ENCODE measurements at places on chromosomes 6 and 20.

DNA sequence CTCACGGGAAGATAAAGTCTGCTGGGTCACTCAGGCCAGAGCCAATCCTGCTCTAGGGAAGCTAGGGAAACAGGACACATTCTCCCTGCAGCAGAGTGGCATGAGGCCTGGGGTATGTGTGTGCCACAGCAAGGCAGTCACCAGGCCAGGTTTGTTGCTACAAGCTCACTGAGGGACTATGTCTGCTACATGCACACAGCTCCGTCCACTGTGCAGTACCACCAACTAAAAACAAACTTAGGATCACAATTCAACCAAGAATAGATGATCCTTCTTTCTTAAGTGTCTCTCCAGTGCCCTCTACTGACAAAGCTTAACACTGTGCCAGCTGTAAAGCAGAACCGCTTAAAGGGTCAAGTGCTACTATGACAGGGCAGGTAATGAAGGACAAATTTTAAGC, 192.5 kb downstream of the PTPRK start:
- DNase-seq, result peak; percentile 5
- H3K27ac ChIP-seq, result no peak overlapping the region
- H3K4me3 ChIP-seq, result no peak overlapping the region
- H3K27me3 ChIP-seq, result no peaks in the 10 kb centered on the region
- no peaks in the 10 kb centered on the region for H3K36me3 ChIP-seq

DNA sequence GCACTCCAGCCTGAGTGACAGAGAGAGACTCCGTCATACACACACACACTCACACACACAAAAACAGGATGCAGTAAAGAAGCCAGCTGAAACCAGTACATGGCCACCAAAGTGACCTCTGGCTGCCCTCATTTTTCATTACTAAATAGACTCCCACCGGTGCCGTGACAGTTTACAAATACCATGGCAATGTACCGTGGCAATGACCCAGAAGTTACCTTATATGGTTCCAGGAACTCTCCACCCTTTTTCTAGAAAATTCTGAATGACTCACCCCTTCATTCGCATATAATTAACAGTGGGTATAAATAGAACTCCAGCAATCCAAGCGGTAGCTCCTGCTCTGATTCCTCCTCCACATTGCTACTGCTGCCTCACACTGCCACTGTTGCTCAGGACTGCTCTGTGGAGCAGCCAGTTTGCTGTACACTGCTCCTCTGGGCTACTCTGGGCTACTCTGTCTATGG, 57.7 kb downstream of the SNX5 start:
- no peaks in the 10 kb centered on the region for H3K27me3 ChIP-seq
- no peak overlapping the region for H3K4me3 ChIP-seq
- DNase-seq, result peak; percentile 42
- no peaks in the 10 kb centered on the region for H3K4me1 ChIP-seq

GRCh38 chr6:105881608-105882007, 204.5 kb upstream of the PRDM1 start:
- H3K4me3 ChIP-seq, result no peak overlapping the region
- DNase-seq, result no peak
- no peaks in the 10 kb centered on the region for H3K36me3 ChIP-seq
- H3K27ac ChIP-seq, result peak overlapping the region; percentile 95

GRCh38 chr6:150380256-150380655, 11.4 kb downstream of the IYD start:
- DNase-seq, result no peak
- H3K27ac ChIP-seq, result no peak overlapping the region
- no peak overlapping the region for H3K4me3 ChIP-seq
- H3K4me1 ChIP-seq, result no peaks in the 10 kb centered on the region
- H3K27me3 ChIP-seq, result peaks cover 4% of the 10 kb centered on the region

DNA sequence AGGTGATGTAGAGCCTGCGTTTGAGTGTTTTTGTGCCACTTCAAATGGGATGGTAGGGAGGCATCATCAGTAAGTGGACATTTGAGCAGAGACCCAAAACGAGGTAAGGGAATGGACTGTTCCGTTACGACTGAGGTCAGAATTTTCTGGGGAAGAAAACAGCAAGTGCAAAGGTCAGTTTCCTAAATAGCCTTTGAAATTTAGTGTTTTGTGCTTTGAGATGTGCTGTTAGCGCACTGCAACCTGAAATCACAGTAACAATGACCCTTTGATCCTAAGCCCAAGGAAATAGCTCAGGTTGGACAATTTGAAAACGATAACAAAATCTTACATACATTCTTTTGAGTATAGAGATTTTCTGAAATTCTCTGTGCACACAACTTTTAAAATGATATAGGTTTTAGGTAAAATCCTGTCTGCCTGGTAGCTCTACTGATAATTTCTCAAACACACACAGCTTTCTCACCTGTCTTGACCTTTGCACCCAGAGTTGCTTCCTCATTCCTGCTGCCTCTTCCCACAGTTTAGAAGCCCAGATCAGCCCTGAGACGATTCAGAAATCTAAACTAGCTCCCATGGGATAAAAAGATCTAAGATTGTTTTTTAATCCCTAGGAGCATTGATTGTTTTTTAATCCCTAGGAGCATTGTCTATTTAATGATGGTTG, 22.1 kb downstream of the DCBLD1 start:
- no peaks in the 10 kb centered on the region for H3K27me3 ChIP-seq
- no peak for DNase-seq
- H3K27ac ChIP-seq, result no peak overlapping the region
- H3K4me3 ChIP-seq, result no peak overlapping the region

- no peaks in the 10 kb centered on the region for H3K4me1 ChIP-seq
- H3K27ac ChIP-seq, result no peak overlapping the region
- no peak for DNase-seq
- H3K4me3 ChIP-seq, result no peak overlapping the region
- no peaks in the 10 kb centered on the region for H3K36me3 ChIP-seq
- no peaks in the 10 kb centered on the region for H3K27me3 ChIP-seq
These were observed 110.4 kb downstream of the PLCB4 start for GRCh38 chr20:9179193-9179802.

GRCh38 chr6:99592900-99593299, 13.7 kb upstream of the PRDM13 start:
- H3K27me3 ChIP-seq, result peaks cover 48% of the 10 kb centered on the region
- peak; percentile 74 for DNase-seq
- H3K36me3 ChIP-seq, result no peaks in the 10 kb centered on the region
- no peak overlapping the region for H3K4me3 ChIP-seq
- peaks cover 47% of the 10 kb centered on the region for H3K4me1 ChIP-seq

DNA sequence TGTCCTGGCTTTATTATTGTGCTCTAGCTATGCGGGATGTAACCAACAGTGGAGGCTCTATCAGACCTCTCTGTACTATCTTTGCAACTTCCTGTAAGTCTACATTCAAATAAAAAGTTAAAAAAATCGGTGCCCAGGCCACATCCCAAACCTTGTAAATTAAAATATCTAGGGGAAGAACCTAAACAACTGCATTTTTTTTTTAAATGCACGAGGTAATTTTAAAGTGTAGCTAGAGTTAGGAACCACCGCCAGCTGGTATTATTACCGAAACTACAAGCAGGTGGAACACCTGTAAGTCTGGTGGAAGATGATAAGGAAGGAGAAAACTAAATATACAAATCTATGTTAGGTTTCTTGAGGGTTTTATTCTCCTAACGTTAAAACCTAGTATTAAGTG, 34.5 kb upstream of the ID4 start:
- H3K4me1 ChIP-seq, result peaks cover 6% of the 10 kb centered on the region
- no peak for DNase-seq
- H3K36me3 ChIP-seq, result no peaks in the 10 kb centered on the region
- no peak overlapping the region for H3K27ac ChIP-seq

DNA sequence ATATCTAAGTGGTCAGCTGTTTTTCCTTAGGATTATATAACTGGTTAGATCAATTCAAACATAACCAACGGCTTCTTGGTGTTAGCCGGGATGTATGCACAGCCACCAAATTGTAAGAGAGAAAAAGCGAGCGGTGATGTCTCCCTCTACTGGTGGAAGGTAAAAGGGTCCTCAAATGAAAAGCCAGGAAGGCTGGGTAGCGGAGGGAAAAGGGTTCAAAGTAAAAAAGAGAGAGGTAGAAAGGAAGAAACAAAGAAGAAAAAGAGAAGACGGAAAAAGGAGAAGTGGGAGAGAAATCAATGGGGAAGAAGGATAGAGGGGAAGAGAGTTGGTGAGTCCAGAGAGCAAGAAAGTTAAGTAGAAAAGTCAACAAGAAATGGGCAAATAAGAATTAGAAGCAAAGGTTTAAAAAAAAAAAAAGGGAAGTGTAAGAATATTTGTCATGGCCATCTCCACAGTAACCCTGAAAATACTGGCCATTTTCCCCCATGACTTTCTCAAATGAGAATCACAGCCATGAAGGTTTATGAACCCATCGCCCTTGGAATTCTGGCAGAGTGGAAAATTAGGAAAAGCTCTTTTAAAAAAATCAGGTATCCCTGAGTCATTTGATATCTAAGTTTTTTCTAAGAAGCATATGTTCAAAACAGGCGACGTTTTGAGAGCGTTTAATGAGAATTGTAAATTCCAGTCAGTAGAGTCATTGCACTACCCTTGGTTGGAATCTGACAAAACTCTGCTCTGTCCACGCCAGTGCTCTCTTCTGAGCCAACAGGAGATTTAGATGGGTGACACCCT, 155.6 kb upstream of the SNX9 start:
- peak overlapping the region; percentile 46 for H3K27ac ChIP-seq
- H3K36me3 ChIP-seq, result no peaks in the 10 kb centered on the region
- peak; percentile 60 for DNase-seq
- H3K4me3 ChIP-seq, result peak overlapping the region; percentile 45
- no peaks in the 10 kb centered on the region for H3K27me3 ChIP-seq
- H3K4me1 ChIP-seq, result peaks cover 24% of the 10 kb centered on the region

DNA sequence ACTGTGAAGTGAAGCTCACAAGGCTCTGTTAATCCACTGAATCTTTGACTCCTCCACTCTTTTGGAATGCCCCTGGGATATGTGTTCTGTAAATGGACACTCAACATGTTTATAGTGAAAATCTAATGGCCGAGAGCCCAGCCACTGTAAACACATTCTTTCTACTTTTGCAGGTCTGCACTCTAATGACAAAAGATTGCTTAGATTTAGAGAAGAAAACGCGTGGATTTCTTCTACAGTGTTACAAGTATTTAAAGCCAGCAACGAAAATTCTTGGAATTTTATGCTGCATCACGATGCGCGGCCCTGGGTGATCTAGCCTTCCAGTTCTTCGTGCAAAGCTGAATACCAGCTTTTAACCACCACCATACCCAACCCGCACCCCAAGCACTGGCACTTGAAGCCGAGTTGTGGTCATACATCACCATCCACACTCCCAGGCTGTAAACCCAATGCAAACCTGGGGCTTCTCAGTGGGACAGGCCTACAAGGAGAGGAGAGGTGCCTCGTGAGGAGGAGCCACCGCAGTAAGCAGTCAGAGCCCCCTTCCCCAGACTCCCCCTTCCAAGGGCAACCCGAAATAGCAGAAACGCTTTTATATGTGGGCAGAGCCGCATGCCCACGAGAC, 3.7 kb upstream of the FOXO3 start:
- peaks cover 7% of the 10 kb centered on the region for H3K4me1 ChIP-seq
- H3K27ac ChIP-seq, result no peak overlapping the region
- no peaks in the 10 kb centered on the region for H3K36me3 ChIP-seq
- no peaks in the 10 kb centered on the region for H3K27me3 ChIP-seq
- no peak for DNase-seq

DNA sequence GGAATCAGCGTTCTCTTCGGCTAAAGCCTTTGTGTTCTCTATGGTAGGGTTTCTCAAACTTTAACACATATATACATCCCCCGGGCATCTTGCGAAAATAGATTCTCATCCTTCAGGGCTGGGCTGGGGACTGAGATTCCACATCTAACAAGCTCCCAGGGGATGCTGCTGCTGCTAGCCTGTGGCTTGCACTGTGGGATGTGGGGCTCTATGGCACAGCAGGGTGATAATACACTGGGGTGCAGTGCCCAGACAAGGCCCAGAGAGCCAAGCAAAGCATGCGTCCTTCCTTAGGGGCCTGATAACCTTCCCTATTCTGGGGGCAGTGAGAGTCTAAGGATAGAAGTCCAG, 102.0 kb downstream of the LAMP5 start:
- no peaks in the 10 kb centered on the region for H3K36me3 ChIP-seq
- DNase-seq, result no peak
- H3K4me3 ChIP-seq, result no peak overlapping the region
- H3K27me3 ChIP-seq, result peaks cover 49% of the 10 kb centered on the region
- H3K4me1 ChIP-seq, result peaks cover 19% of the 10 kb centered on the region
- H3K27ac ChIP-seq, result no peak overlapping the region

DNA sequence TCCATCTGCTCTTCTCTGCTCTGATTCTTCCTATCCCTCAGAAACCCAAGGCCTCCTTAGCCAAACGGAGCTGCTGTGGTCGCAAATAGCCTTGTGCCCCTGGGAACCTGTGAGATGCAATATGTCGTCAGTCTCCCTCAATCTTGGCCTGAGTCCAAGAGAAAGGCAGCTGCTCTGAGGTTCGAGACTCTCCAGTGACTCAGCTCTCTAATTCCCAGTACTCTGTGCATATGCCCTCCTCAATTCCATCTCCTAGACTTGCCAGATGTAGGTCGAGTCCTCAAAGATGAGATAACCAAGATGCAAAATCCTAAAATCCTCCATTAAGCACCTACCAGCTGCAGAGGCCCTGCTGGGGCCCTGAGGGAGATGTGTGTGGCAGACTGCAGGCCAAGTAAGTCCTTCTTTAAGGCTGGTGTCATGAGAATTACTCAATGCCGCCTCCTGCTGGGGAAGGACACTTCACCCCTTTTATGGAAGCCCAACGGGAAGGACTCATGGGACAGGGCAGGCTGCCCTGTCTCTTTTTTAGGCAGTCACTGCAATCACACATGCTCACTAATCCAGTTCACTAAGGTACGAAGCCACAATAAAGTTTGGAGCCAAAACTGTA, 28.5 kb downstream of the C6orf15 start:
- H3K27me3 ChIP-seq, result peaks cover 5% of the 10 kb centered on the region
- peaks cover 12% of the 10 kb centered on the region for H3K4me1 ChIP-seq
- H3K27ac ChIP-seq, result no peak overlapping the region
- H3K36me3 ChIP-seq, result no peaks in the 10 kb centered on the region
- H3K4me3 ChIP-seq, result no peak overlapping the region
- no peak for DNase-seq

DNA sequence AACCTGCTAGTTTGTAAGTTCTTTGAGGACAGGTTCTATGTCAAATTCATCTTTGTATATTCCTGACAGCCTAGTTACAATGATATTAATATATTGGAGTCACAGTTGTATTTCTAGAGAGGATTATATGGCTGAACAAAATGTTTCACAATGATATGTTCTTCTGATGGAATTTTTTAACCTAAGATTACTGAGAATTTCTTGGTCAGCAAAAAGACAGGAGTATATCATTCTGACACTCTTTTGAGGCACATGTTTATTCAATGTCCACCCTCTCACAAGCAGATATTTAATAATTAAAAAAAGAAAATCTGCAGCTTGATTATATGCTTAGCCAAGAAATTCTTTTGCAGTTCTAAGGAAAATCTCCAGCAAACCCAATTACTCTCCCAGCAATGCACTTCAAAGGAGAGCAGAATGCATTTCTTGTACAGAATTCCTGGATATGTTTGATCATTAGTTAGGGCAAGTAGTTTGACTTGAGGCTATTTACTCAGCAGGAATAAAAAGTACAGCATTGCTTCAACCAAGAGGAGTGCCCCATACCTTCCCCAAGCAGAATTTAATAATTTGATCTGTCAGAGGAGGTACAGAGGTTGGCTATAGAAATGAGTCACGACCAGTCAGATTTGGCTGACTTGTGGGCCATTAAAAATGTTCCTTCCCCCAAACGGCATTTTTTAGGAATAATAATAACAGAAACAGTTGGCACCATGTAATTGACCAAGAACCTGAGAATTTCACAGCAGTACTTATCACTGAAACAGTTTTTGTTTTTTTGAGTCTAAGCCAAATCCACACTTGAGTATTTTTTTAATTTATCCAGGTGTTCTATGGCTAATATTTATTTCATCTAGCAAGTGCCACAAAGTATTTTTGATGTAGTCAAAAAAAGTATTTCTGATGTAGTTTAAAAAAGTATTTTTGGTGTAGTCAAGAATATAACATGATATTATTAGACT, 508.1 kb upstream of the FLRT3 start:
- H3K36me3 ChIP-seq, result no peaks in the 10 kb centered on the region
- H3K27me3 ChIP-seq, result no peaks in the 10 kb centered on the region
- no peaks in the 10 kb centered on the region for H3K4me1 ChIP-seq
- no peak overlapping the region for H3K4me3 ChIP-seq
- H3K27ac ChIP-seq, result no peak overlapping the region

Data from CD14-positive monocyte (primary cell).